ENCODE measurements at places on chromosomes 1 and 21. TPM values are rescaled to one million over a fixed set of nuclear protein-coding genes. Genes with fewer than 3 reads are reported as not detected.

- DNase-seq, result no peak
Measured at GRCh38 chr21:27024971-27025370, 58.1 kb upstream of the ADAMTS5 start.

- no peak for DNase-seq
Measured at GRCh38 chr21:45699966-45700365, 56.4 kb downstream of the PCBP3 start.

DNA sequence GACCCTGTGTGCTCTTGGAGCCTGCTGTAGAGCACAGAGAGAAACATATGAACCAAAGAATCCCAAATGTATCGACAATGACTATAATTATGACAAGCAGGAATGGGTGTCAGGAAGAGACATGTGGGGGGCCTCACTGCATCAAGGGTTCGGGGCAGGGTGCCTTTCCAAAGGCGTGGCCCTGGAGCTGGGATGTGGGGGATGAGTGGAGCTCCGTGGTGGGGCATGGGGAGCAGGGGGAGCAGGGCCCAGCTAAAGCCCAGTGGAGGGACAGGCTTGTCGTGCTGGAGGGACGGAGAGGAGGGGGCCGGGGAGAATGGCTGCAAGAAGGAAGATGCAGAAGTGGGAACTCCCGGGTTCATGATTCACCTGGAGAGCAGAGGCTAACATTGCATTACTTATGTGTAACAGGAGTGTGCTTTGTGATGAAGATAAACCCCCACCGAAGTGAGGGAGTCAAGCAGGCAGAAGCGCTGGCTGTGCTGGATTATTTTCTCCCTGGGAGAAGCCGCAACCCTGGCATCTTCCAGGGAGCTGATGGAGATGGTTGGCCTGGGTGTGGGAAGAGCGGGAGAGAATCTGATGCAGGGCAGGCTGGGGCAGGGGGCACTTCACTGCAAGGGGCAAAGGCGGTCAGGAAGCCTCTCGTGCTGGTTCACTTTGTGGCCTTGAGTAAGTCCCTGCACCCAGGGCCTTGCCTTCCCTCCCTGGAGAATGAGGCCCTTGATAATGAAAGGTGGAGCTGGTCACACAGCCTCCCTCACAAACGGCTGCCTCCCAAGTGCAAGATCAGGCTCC, 124.6 kb upstream of the RUNX3 start:
- DNase-seq, result no peak

- DNase-seq, result no peak
Measured at GRCh38 chr1:159282118-159282517, 20.0 kb upstream of the FCER1A start.

GRCh38 chr1:88685259-88685620, 1.2 kb downstream of the PKN2 start:
- DNase-seq, result no peak

GRCh38 chr1:230493264-230493663, 67.1 kb upstream of the PGBD5 start:
- no peak for DNase-seq

GRCh38 chr1:67766141-67766978, 66.9 kb downstream of the GNG12 start:
- DNase-seq, result no peak

LCE1B gene
- 256 TPM for total RNA-seq

C1orf87 gene
- total RNA-seq, result not detected

OR2L2 gene
- not detected for total RNA-seq

MYBPHL gene
- total RNA-seq, result not detected

ZNF683 gene
- total RNA-seq, result not detected

IVL gene
- 164 TPM for total RNA-seq

PPP1R15B gene
- total RNA-seq, result 50.4 TPM

SAMD13 gene
- total RNA-seq, result not detected

All from lower leg skin (tissue), 4 donors.